ENCODE measurements at places on chromosomes 5 and 9. TPM values are rescaled to one million over a fixed set of nuclear protein-coding genes. Genes with fewer than 3 reads are reported as not detected.

GRCh38 chr5:154673506-154673905 is 81.7 kb upstream of the LARP1 start:
- no peak for DNase-seq

- no peak for DNase-seq
These were observed 68.0 kb downstream of the RIC1 start for GRCh38 chr9:5696884-5697283.

DNA sequence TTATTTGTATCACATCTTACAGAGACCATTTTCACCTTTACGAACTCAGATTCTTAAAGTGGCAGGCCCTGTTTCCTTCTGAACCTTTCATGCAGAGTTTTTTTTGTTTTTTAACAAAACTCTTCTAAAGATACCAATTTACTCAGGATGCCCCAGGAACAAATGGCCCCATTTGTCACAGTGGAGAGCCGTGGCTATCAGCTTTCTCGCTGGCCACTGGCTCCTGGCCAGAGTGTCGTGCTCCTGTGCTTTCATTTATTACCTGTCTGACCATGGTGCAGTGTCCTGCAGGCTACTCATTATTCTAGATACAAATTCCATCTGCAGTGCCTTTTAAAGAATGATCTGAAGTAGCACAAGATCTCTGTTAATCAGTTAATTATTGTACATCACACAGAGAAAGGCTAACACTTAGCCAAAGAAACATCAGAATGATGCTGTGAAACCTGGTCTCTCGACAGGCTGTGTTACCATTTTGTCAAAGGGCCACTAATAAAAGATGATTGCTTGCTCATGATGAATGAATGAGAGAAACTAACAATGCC is 27.8 kb downstream of the ADRA1B start:
- no peak for DNase-seq

GRCh38 chr5:147979761-147980160 is 73.4 kb upstream of the C5orf46 start:
- no peak for DNase-seq

GRCh38 chr5:114665551-114665950 is 303.7 kb downstream of the KCNN2 start:
- no peak for DNase-seq

GRCh38 chr5:127621601-127622325 is 27.1 kb upstream of the CTXN3 start:
- no peak for DNase-seq

DNA sequence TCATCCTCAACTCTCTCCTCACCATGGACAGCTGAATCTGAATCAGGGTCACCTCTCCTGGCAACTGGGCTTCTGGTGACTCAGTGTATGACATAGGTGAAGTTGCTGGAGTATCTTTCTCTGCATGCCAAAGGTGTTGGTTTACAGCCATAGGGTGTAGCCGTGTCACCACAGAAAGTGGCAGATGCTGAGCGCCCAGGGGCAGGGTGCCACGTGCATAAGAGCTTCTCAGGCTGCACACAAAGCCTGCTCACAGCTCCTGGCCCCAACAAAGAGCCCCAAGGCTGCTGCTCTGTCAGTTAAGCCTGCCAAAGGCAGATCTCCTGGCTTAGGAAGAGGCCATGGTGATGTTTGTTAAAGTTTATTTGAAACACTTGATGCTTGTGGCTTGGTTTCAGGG is 297.7 kb upstream of the WWC1 start:
- no peak for DNase-seq

DNA sequence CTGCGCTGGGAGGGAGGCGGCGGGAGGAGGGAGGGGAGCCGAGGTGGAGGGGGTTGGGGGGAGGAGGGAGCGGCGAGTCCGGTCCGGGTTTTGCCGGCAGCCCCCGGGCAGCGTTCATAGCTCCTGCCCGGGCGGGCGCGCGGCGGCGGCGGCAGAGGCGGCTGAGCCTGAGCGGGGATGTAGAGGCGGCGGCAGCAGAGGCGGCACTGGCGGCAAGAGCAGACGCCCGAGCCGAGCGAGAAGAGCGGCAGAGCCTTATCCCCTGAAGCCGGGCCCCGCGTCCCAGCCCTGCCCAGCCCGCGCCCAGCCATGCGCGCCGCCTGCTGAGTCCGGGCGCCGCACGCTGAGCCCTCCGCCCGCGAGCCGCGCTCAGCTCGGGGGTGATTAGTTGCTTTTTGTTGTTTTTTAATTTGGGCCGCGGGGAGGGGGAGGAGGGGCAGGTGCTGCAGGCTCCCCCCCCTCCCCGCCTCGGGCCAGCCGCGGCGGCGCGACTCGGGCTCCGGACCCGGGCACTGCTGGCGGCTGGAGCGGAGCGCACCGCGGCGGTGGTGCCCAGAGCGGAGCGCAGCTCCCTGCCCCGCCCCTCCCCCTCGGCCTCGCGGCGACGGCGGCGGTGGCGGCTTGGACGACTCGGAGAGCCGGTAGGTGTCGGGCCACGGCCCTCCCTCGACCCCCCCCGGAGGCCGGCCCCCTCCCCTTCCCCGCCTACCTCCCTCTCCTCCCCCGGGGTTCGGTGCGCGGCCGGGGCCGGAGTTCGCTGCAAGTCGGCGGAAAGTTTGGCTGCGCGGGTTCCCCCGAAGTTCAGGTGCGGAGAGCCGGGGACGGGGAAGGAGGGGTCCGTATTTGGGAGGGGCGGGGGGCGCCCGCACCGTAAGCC is at the start of gene CXXC5:
CXXC5 (plus strand) TSS at position 145 of the 877 bp plus-strand sequence. CDS start 32,175 bp downstream, outside the sequence.
- peak; percentile 84 for DNase-seq

DNA sequence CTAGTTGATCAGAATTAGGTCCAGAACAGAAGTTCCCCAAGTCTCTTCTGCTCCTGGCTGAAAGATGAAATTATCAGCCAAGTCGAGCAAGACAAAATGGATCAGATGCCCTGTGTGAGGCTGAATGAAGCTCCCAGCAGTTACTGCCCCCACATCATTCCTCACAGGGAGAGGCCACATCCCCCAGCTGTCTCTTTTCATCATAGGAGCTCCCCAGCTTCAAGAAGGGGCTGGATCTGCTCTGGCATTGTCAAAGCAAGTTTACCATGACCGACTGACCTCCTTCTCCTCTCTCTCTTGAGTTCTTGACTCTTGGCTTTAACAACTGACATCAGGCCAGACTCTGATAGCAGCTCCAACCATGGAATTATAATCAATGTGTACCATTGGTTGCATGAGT is 133.3 kb upstream of the RAD23B start:
- no peak for DNase-seq

DNA sequence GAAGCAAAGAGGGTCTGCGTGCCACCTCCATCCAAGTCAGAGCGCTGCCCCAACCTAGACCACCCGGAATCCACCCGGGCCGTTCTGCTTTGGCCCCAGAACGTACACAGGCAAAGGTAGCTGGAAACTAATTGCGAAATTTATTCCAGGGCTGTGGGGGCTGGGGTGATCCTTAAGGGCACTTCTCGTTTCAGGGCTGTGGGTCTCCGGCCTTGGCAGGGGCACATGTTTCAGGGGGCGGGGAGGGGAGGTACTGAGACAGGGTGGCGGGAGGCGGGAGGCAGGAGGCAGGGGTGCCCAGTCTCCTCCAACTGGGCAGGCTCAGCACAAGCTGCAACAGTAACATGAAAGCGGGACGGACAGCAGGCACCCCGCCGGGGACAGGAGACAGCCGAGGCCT is 26.1 kb downstream of the NR5A1 start:
- no peak for DNase-seq

GRCh38 chr5:17796757-17797396 is 162.6 kb downstream of the TAF11L14 start:
- DNase-seq, result no peak

Gene KIAA0825
- 5.9 TPM for total RNA-seq

Gene F2RL2
- not detected for total RNA-seq

Gene NFX1
- 50.9 TPM for total RNA-seq

Gene GPR151
- total RNA-seq, result not detected

Gene ESM1
- not detected for total RNA-seq

Gene TRAPPC13
- total RNA-seq, result 35.2 TPM

Gene COX7C
- total RNA-seq, result 619 TPM

All from ureter (tissue), 1 donor.